ENCODE measurements at places on chromosomes 6 and 20.

GRCh38 chr6:67916399-67916798, 718.7 kb upstream of the ADGRB3 start:
- no peaks in the 10 kb centered on the region for H3K4me1 ChIP-seq
- no peak for DNase-seq
- no peaks in the 10 kb centered on the region for H3K27me3 ChIP-seq
- H3K27ac ChIP-seq = no peak overlapping the region

DNA sequence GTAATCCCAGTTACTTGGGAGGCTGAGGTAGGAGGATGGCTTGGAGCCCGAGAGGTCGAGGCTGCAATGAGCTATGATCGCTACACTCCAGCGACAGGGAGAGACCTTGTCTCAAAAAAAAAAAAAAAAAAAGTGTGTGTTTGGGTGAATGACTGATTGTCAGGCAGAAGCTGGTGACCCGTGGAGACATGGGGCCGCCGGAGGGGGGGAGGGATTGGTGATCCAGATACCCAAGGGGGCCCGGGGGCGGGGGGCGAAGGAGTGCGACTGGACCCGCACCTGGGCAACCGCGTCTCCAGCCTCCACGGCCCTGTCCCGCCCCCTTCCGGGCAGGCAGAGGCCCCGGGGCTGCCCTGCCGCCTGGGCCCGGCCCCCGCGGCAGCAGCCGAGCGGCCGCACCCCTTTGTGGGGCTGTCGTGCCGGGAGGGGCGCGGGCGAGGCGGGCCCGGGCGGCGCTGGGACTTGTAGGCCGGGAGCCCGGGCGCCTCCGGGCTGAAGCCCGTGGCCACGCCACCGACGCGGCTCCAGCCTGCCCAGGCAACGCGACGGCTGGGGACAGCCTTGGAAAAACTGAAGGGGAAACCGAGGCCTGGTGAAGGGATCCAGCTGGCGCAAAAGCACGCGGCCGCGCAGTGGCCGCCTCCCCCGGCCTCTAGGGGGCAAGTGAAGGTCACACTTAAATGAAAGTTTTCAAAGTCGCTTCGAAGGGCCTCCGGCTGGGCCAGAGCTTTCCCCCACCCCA, 2.1 kb upstream of the RBM38 start:
- no peaks in the 10 kb centered on the region for H3K36me3 ChIP-seq
- DNase-seq = peak; percentile 68
- H3K27me3 ChIP-seq = no peaks in the 10 kb centered on the region
- no peaks in the 10 kb centered on the region for H3K4me1 ChIP-seq
- peak overlapping the region; percentile 51 for H3K4me3 ChIP-seq

- no peak overlapping the region for H3K4me3 ChIP-seq
- DNase-seq = no peak
- H3K27ac ChIP-seq = no peak overlapping the region
- peaks cover 7% of the 10 kb centered on the region for H3K27me3 ChIP-seq
Measured at GRCh38 chr6:83846291-83846690, 6.9 kb upstream of the RIPPLY2 start.

GRCh38 chr20:25013478-25014380, 21.2 kb upstream of the APMAP start:
- H3K36me3 ChIP-seq = no peaks in the 10 kb centered on the region
- no peak for DNase-seq
- no peak overlapping the region for H3K4me3 ChIP-seq

All from tibial nerve (tissue), 4 donors.